Stimulated activated CD4-positive, alpha-beta T cell treated with anti-CD3 and anti-CD28 coated beads, Interleukin-4, amount 100 ng/mL, for 4 hours (primary cell): ENCODE measurements at places on chromosomes 16 and 17.

GRCh38 chr17:2975469-2975958 is 87.9 kb downstream of the OR1D5 start:
- DNase-seq: no peak

DNA sequence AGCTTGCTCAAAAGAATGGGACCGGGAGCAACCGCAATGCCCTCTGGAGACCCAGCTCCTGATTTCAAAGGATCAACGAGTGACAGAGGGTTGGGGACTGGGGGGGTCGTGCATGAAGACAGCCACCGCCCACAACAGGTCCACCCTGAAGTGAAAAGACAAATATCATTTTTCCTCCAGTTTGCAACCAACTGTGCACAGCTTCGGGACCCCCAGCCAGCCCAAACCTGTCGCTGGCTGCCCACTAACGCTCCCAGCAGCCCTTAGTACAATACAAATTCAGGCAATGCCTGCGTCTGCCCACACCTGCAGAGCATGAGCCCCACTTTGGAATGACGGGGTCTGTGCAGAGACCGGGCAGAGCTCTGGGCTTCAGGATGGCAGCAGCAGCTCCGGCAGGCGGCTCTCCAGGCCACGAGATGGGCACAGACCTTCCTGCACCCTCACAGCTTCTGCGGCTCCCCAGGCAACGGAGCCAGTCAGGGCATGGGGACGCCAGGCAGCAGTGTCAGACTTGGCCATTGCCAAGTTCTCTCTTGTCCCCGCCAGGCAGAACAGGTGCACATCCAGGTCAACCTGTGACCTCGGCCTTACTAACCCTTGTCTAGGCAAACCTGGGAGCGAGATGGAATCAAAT is 60.1 kb downstream of the TBC1D16 start:
- DNase-seq: no peak

DNA sequence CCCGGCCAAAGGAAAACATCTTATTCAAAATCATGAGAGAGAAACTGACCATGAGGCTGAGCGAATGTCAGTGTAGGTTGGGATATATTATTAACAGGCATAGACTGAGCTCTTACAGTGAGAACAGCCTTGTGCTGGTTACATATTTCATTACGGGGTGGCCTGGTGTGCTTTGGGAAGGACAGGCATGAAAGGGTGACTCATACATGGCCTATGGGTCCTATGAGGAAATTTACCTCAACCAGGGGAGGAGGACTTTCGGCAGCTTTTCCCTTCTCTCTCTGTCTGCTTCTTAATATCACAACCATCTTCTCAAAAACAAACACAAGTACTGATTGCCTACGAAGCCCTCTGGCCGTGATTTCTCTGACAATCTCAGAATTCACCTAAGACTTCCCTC is 579.1 kb downstream of the CDH13 start:
- no peak for DNase-seq

DNA sequence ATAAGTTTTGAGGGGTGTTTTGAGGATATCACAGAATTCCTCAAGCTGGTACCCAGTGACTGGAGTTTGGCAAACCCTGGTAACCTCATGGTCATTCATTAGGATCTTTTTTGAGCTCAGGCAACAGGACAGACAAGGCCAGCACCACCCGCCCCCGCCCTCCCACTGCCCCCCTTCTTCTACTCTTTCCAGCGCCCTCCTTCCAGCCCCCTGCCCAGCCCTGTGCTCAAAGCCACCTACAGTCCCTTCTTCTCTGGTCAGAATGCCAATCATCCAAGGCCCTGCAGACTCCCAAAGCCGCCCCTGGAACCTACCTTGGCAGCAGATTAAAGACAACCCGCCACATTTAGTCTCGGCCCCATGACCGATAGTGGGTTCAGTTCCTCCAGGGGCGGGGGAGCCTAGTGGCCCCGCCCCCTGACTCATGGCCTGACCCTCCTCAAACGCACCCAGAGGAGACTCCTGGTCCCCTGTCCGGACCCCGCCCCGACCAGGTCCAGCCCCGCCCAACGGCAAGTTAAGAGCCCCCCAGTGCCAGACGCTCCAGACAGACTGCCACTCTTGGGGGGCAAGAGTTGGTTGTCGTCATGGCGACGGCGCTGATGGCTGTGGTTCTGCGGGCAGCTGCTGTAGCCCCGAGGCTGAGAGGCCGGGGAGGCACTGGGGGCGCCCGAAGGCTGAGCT is at the start of gene NAGS:
Gene NAGS, plus strand, starts transcription at position 546 of the 684 bp plus-strand sequence. Its CDS starts 42 bp downstream, at position 588.
- DNase-seq: peak; percentile 1

DNA sequence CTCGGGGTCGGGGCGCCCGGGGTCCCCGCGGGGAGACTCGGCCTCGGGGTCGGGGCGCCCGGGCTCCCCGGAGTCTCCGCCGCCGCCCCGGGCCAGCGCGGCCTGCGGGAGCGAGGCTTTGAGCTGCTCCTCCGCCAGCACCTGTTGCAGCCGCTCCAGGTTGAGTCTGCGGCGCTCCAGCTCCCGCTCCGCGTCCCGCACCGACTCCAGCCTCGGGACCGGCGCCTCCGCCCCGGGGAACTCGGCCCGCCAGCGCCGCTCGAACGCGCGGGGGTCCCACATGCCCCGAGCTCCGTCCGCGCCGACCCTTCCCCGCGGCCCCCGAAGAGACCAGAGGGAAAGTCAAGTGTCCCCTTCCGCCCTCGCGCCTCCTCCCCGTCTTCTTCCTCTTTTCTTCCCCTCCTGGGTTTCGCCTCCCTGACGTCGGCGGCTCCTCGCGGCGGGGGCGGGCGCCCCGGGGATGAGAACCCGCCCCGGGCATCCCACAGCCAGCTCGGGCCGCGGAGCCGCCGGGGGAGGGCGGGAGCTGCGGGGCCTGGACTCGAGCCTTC is 40.8 kb upstream of the BHLHA9 start:
- DNase-seq: peak; percentile 40

DNA sequence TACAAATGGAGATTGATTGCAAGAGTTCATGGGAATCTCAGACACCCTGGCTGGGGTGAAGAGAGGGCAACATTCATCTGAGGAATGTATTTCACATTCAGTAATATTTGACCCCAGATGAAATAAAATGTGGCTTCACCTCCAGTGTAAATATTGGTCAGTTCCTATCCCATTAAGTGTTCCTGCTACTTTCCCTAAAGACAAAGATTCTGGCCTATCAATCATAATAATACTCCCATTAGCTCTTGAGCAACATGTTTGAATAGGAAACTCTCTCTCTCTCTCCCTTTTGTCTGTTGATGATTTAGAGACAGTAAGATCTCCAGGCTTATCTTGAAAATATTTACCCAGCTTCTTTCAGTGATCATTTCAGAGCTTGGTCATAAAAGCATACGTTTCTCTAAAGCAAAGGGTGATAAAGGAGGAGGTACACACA is 70.1 kb downstream of the KCNJ2 start:
- DNase-seq: no peak

- DNase-seq: no peak
These were observed 10.9 kb downstream of the RABEP2 start for GRCh38 chr16:28913946-28914724.

DNA sequence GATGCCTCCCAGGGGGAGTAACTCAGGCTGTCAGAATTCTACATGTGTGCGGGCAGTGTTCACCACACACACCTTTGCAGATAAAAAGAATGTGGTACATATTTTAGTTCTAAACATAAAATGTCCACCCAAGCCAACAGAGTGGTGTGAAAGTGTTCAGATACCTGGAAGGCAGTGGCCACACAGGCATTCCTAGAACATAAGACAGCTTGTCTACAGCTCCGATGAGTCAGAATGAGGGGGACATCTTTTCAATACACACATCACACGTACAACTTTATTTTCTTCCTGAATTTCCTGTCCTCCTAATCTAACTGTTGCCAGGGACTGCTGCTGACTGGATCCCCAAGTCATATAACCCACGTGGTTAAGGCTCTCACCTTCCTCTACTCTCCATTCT is 142.3 kb downstream of the ZFHX3 start:
- no peak for DNase-seq

GRCh38 chr17:42853004-42853403 is 2.0 kb downstream of the AOC3 start:
- DNase-seq: no peak

- DNase-seq: no peak
These were observed 60.8 kb downstream of the PARN start for GRCh38 chr16:14569213-14569612.

DNA sequence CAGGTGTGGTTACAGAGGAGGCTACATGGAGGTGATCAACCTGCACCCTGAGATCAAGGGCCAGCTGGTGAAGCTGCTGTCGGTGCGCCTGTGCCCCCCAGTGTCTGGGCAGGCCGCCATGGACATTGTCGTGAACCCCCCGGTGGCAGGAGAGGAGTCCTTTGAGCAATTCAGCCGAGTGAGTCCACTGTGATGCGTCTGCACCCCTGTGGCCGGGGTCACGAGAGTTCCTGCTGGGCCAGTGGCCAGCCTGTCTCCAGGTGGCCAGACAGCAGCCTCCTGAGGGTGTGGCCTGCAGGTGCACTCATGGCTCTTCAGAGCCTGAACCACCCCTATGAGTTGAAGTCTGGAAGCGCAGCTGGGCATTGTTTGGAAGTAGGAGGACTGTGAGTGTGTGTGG is 38.1 kb downstream of the GPT2 start:
- DNase-seq: no peak

GRCh38 chr17:63780507-63780906 is 6.5 kb downstream of the DDX42 start:
- DNase-seq: no peak

DNA sequence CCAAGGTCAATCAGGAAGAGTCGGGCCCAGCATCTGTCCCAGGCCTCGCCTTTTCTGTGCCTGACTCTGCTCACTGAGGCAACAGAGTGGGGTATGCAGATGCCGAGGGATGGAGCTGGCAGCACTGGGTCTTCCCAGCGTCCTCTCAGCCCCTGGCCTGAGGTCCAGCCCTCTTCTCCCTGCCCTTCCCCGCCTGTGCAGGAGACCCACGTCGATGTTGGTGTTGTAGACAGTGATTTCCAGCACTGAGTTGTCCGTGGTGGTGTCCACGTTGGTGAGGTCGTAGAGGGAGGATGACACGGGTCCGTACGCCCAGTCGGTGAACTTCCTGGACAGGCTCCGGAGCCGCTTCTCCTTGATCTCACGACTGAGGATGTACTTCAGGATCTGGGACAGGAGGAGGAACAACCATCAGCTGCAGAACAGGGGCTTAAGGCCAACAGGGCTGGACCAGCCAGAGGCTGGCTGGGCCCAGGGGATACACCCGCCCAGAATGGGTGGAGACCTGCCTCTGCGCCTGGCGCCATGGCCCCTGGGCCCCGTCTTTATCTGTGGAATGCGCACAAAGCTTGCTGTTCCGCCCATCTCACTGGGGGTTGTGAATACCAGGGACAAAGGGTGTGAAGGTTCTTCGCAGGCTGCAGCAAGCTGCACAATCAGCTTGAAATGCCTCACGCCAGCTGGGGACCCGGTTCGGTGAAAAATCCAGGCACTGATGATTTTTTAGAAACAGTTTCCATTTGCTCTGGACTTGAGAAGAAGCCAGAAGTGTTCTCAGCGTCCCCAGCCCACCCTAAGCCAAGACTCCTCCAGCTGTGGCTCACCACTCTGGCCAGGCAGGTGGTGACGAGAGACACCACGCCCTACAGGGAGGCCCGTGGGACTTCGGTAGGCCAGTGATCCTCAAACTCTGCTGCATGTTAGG is 27.5 kb downstream of the TRPV3 start:
- DNase-seq: no peak

DNA sequence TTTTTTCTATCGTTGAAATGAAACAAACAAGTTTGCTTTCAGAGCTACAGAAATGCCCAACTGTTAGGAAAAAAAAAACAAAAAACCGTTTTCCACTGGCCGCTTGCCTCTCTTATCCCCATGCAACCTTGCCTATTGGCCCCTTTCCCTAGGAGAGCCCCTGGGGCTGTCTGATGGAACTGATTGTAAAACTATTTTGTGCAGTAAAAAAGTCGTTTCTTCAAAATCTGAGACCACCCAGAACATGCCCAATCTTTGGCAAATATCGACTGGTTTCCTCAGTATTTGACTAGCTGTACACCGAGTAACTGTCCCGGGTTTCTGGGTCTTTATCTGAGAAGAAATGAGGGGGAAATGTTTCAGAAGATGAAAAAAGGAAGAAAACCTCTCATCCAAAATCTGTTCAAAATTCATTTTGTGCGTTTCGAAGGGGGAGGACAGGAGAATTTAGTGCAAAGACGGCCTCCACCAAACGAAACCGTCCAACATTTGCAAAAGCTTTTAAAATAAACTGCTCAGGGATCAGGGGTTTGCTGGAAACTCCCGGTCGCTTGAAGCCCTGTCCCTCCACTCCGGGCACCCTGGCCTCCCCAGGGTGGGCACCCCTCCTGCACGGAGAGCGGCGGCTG is 1.1 kb upstream of the GNAO1 start:
- DNase-seq: no peak

DNA sequence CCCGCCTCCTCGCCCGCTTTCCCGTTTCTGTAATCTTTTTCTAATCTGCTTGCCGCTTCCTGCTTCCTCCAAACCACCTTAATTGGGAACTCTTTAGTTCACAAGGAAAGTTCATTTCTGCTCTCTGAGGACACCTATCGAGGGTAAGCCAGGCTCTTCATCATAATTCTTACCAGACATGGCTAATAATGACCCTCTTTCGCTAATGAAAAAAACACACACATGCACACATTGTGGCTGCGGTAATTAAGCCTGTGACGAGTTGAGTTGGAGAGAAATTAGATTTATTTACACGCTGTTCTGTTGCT is 100.6 kb downstream of the ZNF423 start:
- no peak for DNase-seq

DNA sequence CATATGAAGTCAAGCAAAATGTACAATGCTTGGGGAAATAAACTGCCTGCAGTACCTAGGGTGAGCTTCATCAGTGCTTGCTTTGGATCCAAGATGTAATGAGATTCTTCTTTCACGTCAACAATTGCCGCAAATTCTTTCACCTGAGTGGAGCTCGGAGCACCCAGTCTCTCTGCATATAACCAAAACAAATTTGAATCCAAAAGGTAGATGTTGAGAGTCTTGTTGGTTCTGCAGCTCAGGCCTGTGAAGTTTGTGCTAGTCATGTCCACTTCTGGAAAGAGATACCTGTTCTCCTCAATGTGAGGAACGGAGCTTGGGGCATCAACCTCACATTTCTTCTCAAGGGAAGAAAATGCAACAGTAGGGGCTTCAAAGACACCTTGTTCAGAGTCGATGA is 23.0 kb downstream of the SNN start:
- DNase-seq: no peak

DNA sequence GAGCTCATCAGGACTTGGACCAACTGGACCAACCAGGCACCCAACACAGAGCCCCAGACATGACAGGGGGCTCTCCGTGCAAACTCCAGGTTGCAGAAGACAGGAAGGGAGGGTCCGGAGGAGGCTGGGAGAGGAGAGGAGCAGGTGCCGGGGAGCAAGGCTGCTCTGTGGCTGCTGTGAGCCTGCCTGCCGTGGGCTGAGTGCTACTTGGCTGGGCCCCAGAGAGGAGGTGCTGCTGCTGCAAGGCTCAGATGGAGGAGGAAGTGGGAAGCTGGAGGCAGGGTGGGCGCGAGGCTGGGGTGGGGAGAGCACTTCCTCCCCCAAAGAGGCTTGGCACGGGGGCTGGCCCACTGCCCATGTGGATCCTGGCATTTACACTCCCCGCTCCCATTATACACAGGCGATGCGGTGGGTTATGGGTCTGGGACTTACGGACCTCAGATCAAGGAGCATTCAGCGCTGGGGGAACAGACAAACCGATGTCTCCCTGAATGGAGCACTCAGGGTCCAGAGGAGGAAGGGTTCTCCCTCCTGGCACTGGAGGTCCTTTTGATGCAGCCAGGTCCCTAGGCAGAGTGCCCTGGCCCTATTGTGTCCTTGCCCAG is 15.9 kb downstream of the EPOP start:
- DNase-seq: no peak
